ENCODE measurements at places on chromosomes 11 and 22. TPM values are rescaled to one million over a fixed set of nuclear protein-coding genes. Genes with fewer than 3 reads are reported as not detected.

- no peak for DNase-seq
Observed at GRCh38 chr22:37379085-37379484, 48.2 kb downstream of the ELFN2 start.

The TSGA10IP gene
- not detected for total RNA-seq

DNA sequence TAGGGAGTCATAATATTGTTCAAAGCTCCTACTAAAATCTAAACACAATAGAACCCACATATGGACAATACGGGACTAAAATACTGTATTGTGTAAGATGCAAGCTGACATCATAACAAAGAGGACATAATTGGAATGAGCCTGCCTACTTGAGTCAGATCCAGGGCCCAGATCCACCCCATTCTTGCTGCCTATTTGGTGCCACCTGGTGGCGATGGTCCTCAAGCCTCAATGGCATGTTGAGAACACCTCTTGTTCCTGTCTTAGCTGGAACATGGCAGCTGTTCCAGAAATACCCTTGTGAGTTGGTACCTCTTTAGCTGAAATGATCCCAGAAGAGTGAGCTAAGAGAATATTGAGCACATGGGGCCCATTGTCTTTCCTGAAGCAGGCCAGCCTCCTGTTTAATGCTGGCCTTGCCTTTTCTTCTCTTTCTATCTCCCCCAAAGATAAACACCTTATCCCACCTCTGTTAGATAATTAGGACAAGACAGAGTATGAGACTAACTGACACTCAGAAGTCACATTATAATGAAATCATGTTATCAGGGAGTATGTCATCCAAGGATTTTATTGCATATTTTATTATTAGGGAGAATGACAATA is 680.9 kb upstream of the ANO5 start:
- DNase-seq, result peak; percentile 30

- no peak for DNase-seq
Observed at GRCh38 chr11:113574171-113574570, 99.0 kb upstream of the DRD2 start.

DNA sequence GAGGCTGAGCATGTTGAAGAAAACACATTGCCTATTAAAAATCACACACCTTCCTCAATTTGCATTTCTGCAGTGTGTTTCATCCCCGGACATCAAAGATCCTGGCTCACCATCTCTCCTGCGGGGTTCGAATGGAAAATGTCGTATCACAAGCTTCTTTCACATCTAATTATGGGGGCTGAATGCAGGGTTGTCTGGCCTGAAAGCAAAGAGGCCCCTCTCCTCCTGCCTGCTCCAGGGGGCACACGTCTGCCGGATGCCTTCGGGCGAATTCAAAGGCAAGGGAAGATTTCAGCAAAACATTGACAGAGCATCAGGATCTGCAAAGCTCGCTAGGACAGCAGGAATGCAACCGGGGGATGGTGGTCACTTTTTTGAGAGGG is 1447.7 kb downstream of the TBC1D22A start:
- DNase-seq, result no peak

GRCh38 chr11:20599221-20600019 is at the start of gene SLC6A5:
SLC6A5 (plus strand) TSS chr11:20599608; CDS start chr11:20599673, 65 bp downstream.
- DNase-seq, result no peak

The RIMBP3C gene
- 0.31 TPM for total RNA-seq

DNA sequence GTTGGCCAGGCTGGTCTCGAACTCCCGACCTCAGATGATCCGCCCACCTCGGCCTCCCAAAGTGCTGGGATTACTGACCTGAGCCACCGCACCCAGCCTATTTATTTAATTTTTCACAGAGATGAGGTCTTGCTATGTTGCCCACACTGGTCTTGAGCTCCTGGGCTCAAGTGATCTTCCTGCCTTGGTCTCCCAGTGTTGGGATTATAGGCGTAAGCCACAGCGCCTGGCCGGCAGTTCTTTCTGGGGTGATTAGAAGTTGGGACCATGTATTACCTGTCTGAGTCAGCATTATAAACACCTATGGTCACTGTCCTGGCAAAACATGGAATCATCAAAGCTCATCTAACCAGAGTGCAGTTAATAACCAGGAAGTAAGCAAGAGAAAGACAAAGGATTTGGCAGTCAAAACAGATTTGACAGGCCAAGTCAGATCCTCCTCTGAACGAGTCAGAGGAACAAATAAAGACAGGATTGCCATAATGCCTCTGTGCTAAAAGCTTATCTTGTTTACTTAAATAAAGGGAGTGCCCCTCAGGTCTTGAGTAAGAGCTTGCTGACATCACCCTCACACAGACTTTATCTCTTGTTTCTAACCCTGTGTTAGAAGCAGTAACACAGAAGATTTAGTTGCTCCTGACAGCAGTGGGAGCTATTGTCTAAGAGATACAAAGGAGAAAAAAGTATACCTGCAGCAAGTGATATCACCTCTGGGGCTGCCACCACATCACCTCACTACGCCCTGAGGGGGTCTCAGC is 3.7 kb downstream of the SERPIND1 start:
- DNase-seq, result no peak

GRCh38 chr11:82862379-82862778 is 37.9 kb downstream of the PRCP start:
- no peak for DNase-seq

- no peak for DNase-seq
Observed at GRCh38 chr11:17890325-17890724, 122.5 kb downstream of the SERGEF start.

DNA sequence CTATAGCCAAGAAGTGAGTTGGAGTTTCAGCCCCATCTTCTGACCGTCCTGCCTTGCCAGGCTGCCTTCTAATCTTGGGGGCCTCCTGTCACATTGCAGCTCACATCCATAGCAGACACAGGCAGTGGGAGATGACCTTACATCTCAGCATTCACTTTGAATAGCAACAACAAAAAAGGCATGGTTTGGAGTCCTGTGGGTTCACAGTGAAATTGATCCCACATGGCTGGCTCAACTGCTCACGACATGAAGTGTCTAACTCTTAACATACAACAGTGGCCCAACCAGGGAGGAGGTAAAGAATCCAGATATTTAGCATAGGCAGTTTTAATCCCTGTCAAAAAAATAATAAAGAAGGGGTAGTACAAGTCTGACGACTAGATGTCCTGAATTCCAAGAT is 38.1 kb downstream of the DBX1 start:
- DNase-seq, result no peak

- DNase-seq, result no peak
Observed at GRCh38 chr11:72575533-72576242, 98.5 kb downstream of the PDE2A start.

- DNase-seq, result no peak
Observed at GRCh38 chr11:45852712-45853101, 5.4 kb downstream of the CRY2 start.

The FGF4 gene
- not detected for total RNA-seq

The USP47 gene
- total RNA-seq, result 66.0 TPM

- no peak for DNase-seq
Observed at GRCh38 chr11:11708256-11708655, 86.5 kb upstream of the GALNT18 start.

- no peak for DNase-seq
Observed at GRCh38 chr11:1193326-1194230, 29.3 kb upstream of the MUC5B start.

DNA sequence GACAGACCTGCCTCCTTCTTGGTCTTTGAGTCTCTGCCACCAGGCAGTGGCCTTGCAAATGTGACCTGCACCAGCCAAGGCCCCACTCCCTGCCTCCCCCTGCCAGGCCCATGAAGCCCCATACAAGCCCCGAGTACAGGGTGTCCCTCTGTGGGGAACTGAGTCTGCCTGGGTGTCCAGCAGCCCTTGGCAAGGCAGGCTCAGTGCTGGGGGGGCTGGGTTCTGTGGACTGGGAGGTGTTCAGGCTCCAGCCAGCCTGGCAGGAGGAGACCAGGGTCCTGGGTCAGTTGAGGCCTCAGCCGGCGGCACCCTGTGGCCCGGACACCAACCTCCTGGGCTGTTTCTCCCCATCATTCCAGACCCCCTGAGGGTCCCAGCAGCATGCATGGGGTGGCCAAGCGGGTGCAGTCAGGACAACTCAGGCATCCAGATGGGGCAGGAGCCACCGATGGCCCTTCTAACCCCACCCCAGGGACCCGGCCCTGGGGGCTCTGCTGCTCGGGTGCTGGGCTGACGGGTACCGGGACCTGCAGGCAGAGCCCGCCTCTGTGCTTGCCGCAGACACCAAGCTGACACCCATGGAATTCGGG is 5.7 kb downstream of the MUC5AC start:
- no peak for DNase-seq

DNA sequence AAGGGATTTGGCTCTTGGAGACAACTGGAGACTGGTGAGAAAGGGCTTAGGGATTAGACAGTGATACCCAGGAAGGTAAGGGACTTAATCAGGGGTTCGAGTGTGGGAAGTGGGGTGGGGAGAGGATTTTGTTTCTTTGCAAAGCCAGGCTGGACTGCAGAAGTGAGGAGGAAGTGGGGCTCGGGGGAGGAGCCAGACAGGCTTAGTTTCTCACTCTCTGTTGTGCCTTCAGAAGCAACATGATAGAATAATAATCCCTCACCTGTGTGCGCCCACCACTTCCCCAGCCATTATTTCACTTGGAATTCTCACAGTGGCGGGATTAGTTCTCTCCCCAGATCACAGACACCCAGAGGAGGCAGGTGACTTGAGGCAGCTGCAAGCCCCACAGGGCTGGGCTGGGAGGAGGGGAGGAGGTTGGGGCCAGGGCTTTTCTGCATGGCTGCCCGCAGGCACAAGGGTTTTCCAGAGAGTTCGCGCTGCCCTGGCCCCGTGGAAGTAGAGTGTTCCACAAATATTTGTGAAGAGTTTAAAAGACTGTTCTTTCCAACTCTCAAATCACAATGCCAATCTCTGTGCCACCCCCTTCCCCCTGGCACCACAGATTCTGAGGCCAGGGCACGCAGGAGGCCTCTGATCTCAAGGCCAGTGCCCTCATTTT is 4.0 kb upstream of the SEC14L2 start:
- DNase-seq, result no peak

- no peak for DNase-seq
Observed at GRCh38 chr11:104798789-104799188, 99.5 kb downstream of the CASP12 start.

The DEUP1 gene
- not detected for total RNA-seq
